ENCODE measurements at places on chromosomes 11 and 22. TPM values are rescaled to one million over a fixed set of nuclear protein-coding genes. Genes with fewer than 3 reads are reported as not detected.

GRCh38 chr11:66318600-66318970 is 1.7 kb upstream of the CD248 start:
- no peaks in the 10 kb centered on the region for H3K27me3 ChIP-seq
- DNase-seq = no peak
- peaks cover 65% of the 10 kb centered on the region for H3K4me1 ChIP-seq
- peak overlapping the region; percentile 81 for H3K27ac ChIP-seq

Gene APOL5
- not detected for total RNA-seq

- H3K27me3 ChIP-seq = no peaks in the 10 kb centered on the region
- no peaks in the 10 kb centered on the region for H3K4me1 ChIP-seq
- H3K27ac ChIP-seq = no peak overlapping the region
- peaks cover 4% of the 10 kb centered on the region for H3K36me3 ChIP-seq
- H3K4me3 ChIP-seq = no peak overlapping the region
- DNase-seq = no peak
These were observed 8.1 kb upstream of the SLC35E4 start for GRCh38 chr22:30627471-30627870.

Gene HOATZ
- not detected for total RNA-seq

- H3K27ac ChIP-seq = no peak overlapping the region
- H3K4me1 ChIP-seq = no peaks in the 10 kb centered on the region
- no peak overlapping the region for H3K4me3 ChIP-seq
- peaks cover 35% of the 10 kb centered on the region for H3K36me3 ChIP-seq
- no peaks in the 10 kb centered on the region for H3K27me3 ChIP-seq
These were observed 24.2 kb downstream of the RBX1 start for GRCh38 chr22:40975366-40975765.

Gene OPCML
- not detected for total RNA-seq

DNA sequence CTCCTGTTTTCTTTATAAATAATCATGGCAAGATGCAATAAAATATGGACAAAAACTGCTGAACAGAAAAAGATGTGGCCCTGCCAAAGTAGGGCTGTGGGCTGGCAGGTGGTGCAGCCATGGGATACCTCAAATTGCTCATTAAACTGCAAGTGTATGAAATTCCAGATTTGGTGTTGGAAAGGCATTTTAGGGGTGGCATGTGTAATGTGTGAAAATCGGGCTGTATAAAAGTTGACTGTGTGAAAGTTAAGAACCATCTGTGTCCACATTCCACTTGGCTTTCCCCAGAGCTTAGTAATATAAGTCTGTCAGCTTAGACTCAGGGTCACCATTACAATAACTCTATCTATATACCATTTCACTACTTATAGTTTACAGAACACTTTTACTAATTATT is 34.8 kb upstream of the FZD4 start:
- H3K27me3 ChIP-seq = no peaks in the 10 kb centered on the region
- H3K27ac ChIP-seq = no peak overlapping the region
- no peak for DNase-seq

GRCh38 chr11:105000797-105001196 is 22.2 kb downstream of the CASP5 start:
- H3K4me3 ChIP-seq = no peak overlapping the region
- no peaks in the 10 kb centered on the region for H3K27me3 ChIP-seq
- H3K4me1 ChIP-seq = no peaks in the 10 kb centered on the region
- no peaks in the 10 kb centered on the region for H3K36me3 ChIP-seq

Measured in esophagus squamous epithelium (tissue), 5 donors.